Aorta (tissue), 5 donors: ENCODE measurements at places on chromosomes 6 and 20. TPM values are rescaled to one million over a fixed set of nuclear protein-coding genes. Genes with fewer than 3 reads are reported as not detected.
A peak's percentile ranks its signal among the peaks of the same experiment; 100 is the strongest.

DNA sequence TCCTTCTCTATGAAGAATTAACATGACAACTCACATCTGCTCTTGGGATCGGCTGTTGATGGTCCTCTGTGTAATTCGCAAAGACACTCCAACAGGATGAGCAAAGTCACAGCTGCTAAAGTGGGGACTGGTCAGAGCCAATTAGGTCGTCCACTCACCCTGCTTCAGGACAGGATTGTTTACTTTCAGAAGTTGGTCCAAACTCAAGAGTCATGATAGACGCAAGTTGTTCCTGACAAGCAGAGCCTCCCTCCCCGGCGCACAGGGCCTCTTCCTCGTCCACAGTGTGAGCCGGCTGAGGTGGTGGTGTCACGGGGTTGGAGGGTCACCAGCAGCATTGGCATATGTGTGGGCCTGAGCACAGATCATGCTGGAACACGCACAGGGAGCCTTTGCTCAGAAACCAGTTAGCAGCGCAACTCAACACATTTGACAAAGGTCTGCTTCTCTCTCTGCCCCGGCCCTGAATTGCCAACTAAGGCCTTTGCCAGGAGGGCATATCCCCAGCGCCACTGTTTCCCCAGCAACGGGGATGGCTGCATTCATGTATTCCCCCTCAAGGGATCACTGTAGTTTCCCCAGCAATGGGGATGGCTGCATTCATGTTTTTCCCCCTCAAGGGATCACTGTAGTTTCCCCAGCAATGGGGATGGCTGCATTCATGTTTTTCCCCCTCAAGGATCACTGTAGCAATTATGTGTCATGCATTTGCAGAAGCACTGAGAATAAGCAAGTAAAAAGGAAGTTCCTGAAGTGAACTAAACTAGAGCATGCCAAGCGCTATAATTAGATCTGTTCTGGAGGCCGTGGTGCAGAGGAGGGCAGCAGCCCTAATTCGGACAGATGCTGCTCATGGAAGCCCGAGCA, 111.7 kb downstream of the THBS2 start:
- H3K36me3 ChIP-seq: no peaks in the 10 kb centered on the region
- H3K27me3 ChIP-seq: no peaks in the 10 kb centered on the region
- H3K4me1 ChIP-seq: peaks cover 2% of the 10 kb centered on the region
- no peak for DNase-seq
- no peak overlapping the region for H3K4me3 ChIP-seq
- H3K27ac ChIP-seq: peak overlapping the region; percentile 10

- no peak overlapping the region for H3K4me3 ChIP-seq
- no peak overlapping the region for H3K27ac ChIP-seq
- no peaks in the 10 kb centered on the region for H3K36me3 ChIP-seq
- H3K27me3 ChIP-seq: no peaks in the 10 kb centered on the region
- no peaks in the 10 kb centered on the region for H3K4me1 ChIP-seq
These were observed 5.9 kb upstream of the PTPN1 start for GRCh38 chr20:50504231-50504823.

The METTL24 gene
- total RNA-seq: 12.5 TPM

The FNDC11 gene
- 0.57 TPM for total RNA-seq

The PPP1R16B gene
- 17.6 TPM for total RNA-seq

DNA sequence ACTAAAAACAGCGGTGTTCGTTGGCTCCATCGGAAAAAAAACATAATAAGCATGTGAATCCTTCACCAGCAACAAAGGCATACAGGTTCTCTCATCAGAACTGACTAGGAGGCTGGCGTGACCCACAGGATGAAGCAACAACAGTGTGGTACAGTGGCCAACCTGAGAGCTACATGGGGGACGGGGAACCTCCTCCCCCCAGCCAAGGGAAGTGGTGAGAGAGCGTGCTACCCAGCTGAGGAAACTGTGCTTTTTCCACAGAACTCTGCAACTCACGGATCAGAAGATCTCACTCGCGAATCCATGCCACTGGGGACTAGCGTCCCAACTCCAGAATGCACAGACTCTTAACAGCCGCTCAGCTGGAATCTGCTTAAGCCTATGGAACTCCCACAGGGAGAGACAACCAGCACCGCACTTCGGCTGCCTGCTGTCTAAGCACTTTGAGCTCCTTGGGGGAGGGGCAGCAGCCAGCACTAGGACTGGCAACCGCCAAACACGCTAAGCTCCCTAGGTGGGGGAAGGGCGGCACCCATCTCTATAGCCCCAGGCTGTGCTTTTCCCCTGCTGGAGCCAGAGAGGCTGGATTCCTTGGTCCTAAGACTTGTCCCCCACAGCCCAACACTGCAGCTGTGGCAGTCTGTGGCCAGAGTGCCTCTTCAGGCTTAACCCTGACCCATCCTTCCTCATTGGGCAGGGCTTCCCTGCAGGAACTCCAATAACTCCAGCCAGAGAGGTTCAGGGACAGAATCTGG, 538.3 kb upstream of the BTBD3 start:
- H3K27ac ChIP-seq: no peak overlapping the region
- no peaks in the 10 kb centered on the region for H3K27me3 ChIP-seq
- H3K4me1 ChIP-seq: no peaks in the 10 kb centered on the region

The SYCP2 gene
- 5.6 TPM for total RNA-seq

DNA sequence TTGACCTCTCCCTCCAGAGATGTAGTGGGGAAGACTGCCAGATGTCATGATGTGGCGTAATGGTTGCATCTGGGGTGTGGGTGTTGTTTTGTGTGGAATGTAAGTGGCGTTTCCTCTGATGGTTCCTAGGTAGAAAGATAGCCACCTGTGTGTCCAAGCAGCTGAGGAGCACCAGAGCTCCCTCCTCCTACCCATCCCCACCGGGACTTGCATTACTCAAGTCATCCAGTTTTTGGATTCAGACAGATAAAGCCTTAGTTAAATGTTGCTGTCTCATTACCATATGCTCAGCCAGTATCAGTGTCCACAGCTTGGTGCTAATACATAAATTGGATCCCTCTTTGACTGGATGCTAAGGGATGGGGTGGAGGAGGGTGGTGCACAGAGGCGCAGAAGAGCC, 282.3 kb downstream of the TBC1D7 start:
- no peak for DNase-seq
- H3K27ac ChIP-seq: no peak overlapping the region
- no peaks in the 10 kb centered on the region for H3K36me3 ChIP-seq
- peaks cover 6% of the 10 kb centered on the region for H3K4me1 ChIP-seq

GRCh38 chr20:37229357-37229756, 32.3 kb downstream of the GHRH start:
- peaks cover 3% of the 10 kb centered on the region for H3K36me3 ChIP-seq
- H3K27me3 ChIP-seq: no peaks in the 10 kb centered on the region
- no peak for DNase-seq

The FRS3 gene
- total RNA-seq: 5.4 TPM

GRCh38 chr20:64047968-64048401, 1.5 kb downstream of the SOX18 start:
- H3K27me3 ChIP-seq: no peaks in the 10 kb centered on the region
- H3K4me1 ChIP-seq: no peaks in the 10 kb centered on the region

DNA sequence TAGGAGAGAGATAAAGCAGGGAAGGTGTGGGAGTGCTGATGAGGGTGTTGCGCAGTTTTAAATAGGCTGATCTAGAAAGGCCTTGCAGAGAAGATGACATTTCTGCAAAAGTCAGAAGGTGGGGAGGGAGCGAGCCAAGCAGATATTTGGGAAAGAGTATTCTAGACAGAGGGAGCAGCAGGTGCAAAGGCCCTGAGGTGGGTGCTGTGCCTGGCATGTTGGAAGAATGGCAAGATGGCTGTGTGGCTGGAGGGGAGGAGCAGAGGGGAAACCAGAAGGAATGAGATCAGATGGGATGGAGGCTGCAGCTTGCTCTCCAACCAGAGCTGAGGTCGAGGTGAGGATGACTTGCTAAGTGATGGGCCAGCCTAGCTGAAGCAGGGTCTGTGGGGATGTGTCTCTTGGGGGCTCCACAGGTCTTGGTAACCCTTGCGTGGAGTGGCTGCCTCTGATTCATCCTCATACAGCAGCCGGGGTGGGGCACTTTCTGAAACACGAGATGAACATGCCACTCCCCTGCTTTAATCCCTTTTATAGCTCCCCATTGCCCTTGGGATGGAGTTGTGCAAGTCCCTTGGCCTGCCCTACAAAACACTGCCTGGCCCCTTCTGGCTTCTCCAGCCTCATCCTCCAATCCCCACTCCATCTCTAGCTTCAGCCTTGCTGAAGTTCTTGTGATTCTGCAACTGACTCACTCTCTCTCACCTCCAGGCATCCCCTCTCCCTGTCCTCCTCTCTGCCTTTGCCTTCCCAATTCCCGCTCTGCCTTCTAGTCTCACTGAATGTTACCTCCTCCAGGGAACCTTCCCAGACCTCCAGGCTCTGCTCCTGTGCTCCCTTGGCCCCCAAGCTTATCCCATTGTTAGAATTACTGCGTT, 94.1 kb downstream of the CDH22 start:
- no peaks in the 10 kb centered on the region for H3K36me3 ChIP-seq
- H3K4me1 ChIP-seq: no peaks in the 10 kb centered on the region
- no peak overlapping the region for H3K27ac ChIP-seq
- no peak overlapping the region for H3K4me3 ChIP-seq
- no peaks in the 10 kb centered on the region for H3K27me3 ChIP-seq

DNA sequence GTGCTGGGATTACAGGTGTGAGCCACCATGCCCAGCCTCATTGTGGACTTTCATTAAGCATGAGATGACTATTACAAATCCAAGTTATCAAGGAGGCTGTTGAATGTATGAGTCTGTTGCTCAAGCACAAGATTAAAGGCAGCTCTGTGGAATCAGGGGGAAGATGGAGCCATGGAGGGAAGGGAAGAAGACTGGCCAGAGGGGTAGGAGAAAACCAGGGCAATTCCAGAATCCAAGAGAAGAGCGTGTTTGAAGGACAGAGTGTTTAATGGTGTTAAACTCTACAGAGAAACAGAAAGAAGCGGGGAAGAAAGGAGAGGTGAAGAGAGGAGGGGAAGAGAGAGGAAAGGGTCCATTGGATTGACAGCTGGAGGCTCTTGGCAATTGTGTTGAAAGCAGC, 49.8 kb upstream of the TTPAL start:
- H3K27ac ChIP-seq: no peak overlapping the region
- no peak for DNase-seq
- H3K4me1 ChIP-seq: no peaks in the 10 kb centered on the region
- H3K36me3 ChIP-seq: no peaks in the 10 kb centered on the region

- H3K27ac ChIP-seq: no peak overlapping the region
- DNase-seq: no peak
- H3K36me3 ChIP-seq: no peaks in the 10 kb centered on the region
- no peaks in the 10 kb centered on the region for H3K4me1 ChIP-seq
These were observed 544 bp upstream of the HLA-C start for GRCh38 chr6:31272436-31272835.

GRCh38 chr20:20953738-20954618, 152.2 kb downstream of the LINC00237 start:
- H3K27me3 ChIP-seq: no peaks in the 10 kb centered on the region
- no peak for DNase-seq
- no peaks in the 10 kb centered on the region for H3K4me1 ChIP-seq
- H3K36me3 ChIP-seq: no peaks in the 10 kb centered on the region

DNA sequence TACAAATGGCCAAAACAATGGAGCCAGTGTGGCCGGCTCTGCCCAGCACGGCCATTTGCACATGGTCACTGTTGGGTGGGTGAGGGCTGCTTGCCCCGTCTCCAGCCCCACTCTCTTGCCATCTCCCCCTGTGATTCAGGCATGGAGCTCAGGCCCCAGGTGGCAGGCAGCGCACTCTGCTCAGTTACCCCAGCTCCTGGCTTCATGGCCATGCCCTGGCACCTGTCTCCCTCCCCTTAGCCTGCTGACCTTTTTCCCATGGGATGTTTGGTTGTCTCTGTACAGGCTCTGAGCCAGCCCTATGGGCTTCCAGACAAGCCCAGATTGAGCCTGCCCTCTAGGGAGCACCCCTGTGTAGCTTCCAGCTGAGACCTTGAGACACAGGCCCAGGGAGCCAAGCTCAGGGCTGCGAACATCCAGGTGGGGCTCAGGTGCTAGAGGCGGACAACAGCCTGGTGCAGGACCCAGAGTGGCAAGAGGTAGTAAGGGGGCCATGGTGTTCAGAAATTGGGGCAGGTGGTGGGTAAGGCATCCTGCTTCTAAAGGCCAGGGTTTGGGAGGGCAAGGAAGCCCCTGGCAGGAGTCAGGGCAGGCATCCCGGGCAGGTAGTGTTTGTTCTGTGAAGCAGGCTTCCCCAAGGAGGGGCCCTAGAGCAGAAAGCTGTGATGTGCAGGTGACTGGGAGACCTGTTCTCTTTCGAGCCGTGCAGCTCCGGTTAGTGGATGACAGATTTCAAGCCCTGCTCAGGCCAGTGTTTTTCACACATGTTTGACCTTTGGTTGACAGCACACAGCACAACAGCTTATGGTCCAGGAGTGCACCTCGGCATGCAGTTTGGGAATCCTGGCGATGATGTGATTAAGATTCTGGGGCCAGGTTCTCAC, 17.7 kb downstream of the SYNJ2 start:
- H3K27me3 ChIP-seq: no peaks in the 10 kb centered on the region
- peaks cover 4% of the 10 kb centered on the region for H3K4me1 ChIP-seq
- no peak overlapping the region for H3K4me3 ChIP-seq
- DNase-seq: peak; percentile 17

DNA sequence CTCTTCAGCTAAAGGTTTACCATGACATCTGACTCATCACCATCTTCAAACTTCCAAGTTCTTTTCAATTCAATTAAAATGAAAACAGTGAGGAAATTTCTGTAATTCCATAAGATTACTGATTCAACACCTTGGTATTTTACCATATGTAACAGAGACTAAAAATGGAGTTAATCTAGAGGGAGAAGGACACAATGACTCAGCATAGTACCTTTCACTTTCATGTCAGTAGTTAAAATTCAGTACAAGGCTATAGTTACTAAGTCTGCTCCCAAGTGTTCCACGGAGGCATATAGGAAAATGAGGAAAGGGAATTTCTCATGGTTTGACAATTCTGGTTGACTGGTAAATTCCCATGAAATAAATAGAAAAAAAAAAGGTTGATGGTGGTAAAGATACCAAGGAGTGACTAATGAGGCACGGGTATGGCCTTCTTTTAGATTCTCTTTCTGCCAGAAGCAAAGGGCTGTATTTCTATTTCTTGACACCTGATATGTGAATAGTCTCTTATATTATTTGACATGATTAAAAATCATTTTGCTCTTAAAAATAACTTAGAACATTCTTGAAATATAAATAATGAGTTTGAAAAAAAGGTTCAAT, 526.7 kb upstream of the ADGRB3 start:
- no peaks in the 10 kb centered on the region for H3K36me3 ChIP-seq
- H3K27me3 ChIP-seq: no peaks in the 10 kb centered on the region
- no peak overlapping the region for H3K27ac ChIP-seq
- no peaks in the 10 kb centered on the region for H3K4me1 ChIP-seq
- no peak overlapping the region for H3K4me3 ChIP-seq

DNA sequence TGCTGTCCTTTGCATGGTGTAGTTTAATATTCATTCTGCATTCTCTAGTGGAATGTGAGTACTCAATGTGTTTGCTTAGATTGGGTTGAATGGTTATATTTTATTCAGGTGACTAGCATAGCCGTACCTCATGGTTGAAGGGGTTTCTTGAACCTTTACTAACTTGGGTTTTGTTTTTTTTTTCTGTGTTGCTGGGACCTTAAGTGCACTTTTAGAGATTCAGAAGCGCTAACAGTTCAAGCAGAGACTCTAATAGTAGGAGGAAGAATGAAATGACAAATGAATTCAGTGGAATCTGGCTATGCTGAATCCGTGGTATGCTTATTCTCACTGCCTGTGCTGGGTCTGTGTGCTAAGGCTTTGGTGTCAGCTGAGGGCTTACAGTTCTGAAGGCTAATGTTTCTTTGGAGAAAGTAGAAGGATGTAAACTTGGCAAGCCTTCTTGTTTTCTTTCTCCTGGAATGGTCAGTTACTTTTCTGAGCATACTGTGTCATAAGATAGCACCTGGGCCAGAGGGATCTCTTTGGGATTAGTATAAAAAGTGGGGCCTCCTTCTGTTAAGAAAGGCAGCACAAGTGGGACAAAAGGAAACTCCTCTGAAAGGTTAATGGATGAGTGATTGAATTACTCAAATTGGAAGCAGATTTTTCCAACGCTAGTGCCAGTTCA, 28.7 kb downstream of the RNF144B start:
- no peaks in the 10 kb centered on the region for H3K27me3 ChIP-seq
- H3K27ac ChIP-seq: peak overlapping the region; percentile 37
- peaks cover 9% of the 10 kb centered on the region for H3K4me1 ChIP-seq
- peak overlapping the region; percentile 14 for H3K4me3 ChIP-seq
- no peaks in the 10 kb centered on the region for H3K36me3 ChIP-seq
